Fibroblast of the aortic adventitia (primary cell): ENCODE measurements at places on chromosomes 2 and 18. TPM values are rescaled to one million over a fixed set of nuclear protein-coding genes. Genes with fewer than 3 reads are reported as not detected.

Gene CYBRD1
- 412 and 741 TPM in 2 replicates for total RNA-seq

Gene AOX1
- 23.6 and 84.0 TPM in 2 replicates for total RNA-seq

Gene EFR3B
- total RNA-seq: 0.99 and 1.1 TPM in 2 replicates

Gene SLC39A6
- total RNA-seq: 85.2 and 88.6 TPM in 2 replicates

Gene RAB6C
- not detected in 2 replicates for total RNA-seq

Gene GAL3ST2
- total RNA-seq: 0.25 TPM in 1 of 2 replicates, not detected in the other

Gene SLC38A11
- total RNA-seq: 0.45 TPM in 1 of 2 replicates, not detected in the other

Gene TDRD15
- total RNA-seq: not detected in 2 replicates

Gene PDE11A
- not detected in 2 replicates for total RNA-seq

Gene CDK15
- 4.5 and 7.0 TPM in 2 replicates for total RNA-seq

Gene GPR45
- not detected in 2 replicates for total RNA-seq

Gene PRKAG3
- total RNA-seq: 0.18 and 0.41 TPM in 2 replicates

Gene BMP10
- total RNA-seq: not detected in 2 replicates

Gene GCKR
- 4.5 and 4.9 TPM in 2 replicates for total RNA-seq

Gene AQP12B
- not detected in 2 replicates for total RNA-seq

Gene PLB1
- total RNA-seq: 2.7 and 7.8 TPM in 2 replicates

Gene MC4R
- not detected in 2 replicates for total RNA-seq

Gene FOXD4L1
- 0.09 and 0.16 TPM in 2 replicates for total RNA-seq

Gene RBM43
- 11.9 and 14.3 TPM in 2 replicates for total RNA-seq

Gene SKOR2
- not detected in 2 replicates for total RNA-seq

Gene CELF4
- total RNA-seq: not detected in 2 replicates

Gene ACAA2
- 56.8 and 80.1 TPM in 2 replicates for total RNA-seq

Gene SPATA3
- total RNA-seq: not detected in 2 replicates

Gene LIPG
- total RNA-seq: 2.7 and 3.2 TPM in 2 replicates

Gene IL1F10
- not detected in 2 replicates for total RNA-seq

Gene VAPA
- total RNA-seq: 324 and 436 TPM in 2 replicates
